Kidney epithelial cell (primary cell): ENCODE measurements at places on chromosomes 3 and 15. TPM values are rescaled to one million over a fixed set of nuclear protein-coding genes. Genes with fewer than 3 reads are reported as not detected.

DNA sequence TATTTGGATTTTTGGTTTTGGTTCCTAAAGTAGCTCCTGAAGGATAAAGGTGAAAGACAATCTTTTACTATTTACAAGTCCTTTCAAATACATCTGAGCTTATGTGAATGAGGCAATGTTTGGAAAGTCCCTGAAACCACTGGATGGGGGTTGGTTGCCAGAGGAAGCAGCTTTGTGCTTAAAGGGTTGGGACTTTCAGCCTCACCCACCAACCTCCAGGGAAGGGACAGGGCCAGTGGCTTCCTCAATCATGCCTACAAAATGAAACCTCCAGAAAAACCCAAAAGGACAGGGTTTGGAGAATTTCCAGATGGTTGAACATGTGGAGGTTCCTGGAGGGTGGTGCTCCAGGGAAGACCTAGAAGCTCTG lies 20.9 kb upstream of the ABHD17C start:
- DNase-seq = no peak

- DNase-seq = no peak
Observed at GRCh38 chr15:97875025-97875512, 85.4 kb upstream of the ARRDC4 start.

COL6A5 gene
- not detected in 2 replicates for total RNA-seq

LRRIQ4 gene
- 0.04 and 0.41 TPM in 2 replicates for total RNA-seq

GUCA1C gene
- total RNA-seq = not detected in 2 replicates

KLHL40 gene
- not detected in 2 replicates for total RNA-seq
